Activated naive CD4-positive, alpha-beta T cell (primary cell): ENCODE measurements at places on chromosomes 3 and 15.

DNA sequence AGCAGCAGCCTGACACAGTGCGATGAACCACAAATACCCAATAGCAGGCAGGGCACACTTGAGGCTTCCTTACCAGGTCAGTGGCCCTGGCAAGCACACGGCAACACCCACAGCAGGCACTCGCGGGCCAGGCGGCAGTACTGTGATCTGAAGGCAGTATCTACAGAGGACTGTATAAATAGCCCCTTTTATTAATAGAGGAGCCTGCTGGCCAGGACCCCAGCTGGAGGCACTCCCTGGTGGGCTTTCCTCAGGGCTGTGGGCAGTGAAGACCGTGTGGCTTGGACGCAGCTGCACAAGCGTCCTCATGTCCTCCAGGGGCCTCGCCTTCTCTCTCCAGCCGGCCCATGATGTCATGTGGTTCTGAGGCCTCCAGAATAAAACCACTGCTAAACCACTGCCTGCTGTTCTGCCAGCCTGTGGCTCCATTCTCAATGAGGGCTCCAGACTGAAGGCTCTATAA, 44.1 kb downstream of the LRIG1 start:
- no peak for DNase-seq

DNA sequence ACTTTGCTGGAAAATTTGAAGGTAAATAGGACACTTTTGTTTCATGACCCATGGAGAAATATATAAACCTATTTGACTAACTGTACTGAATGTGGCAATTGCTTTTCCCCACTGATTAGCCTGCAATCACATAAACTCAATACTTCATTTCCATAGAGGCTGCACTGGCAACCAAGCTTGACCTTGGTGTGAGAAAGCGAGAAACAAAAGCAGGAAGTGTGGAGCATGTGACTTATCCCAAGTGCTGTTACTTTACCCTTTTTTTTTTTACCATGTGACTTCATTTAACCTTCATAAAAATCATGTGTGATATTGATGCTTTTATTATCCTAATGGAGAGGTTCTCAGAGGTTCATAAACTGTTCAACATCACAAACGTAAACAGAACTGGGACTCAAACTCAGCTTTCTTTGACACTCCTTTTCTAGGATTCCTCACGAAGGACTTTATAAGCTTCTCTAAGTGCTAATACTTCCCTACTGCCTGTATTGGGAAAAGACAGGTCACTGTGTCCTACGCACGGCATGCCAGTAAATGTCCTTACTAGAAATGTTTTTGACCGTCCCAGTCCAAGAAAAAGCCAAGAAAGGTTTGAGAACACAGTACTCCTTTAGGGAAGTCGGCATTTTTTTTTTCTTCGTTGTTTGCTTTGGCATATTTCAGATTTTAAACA, 34.9 kb upstream of the ZNF385D start:
- DNase-seq, result no peak

DNA sequence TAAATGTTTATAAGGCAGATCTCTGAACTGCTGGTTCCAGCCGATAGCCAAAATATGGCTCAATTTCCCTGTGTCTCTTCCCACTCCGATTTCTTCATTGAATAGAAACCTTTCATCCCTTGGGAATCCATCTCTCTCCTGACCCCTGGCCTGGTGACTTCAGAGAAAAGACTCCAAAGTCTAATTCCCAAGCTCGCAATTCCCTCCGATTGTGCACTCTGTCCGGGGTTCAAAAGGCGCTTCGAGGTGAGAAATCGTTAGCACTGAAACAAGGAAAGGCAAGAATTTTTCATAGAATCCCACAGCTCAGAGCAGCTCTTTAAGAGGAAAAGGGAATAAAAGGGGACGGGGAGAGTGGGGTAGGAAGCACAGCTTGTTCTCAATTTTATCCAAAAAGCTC, 18.4 kb upstream of the RAD18 start:
- DNase-seq, result no peak

DNA sequence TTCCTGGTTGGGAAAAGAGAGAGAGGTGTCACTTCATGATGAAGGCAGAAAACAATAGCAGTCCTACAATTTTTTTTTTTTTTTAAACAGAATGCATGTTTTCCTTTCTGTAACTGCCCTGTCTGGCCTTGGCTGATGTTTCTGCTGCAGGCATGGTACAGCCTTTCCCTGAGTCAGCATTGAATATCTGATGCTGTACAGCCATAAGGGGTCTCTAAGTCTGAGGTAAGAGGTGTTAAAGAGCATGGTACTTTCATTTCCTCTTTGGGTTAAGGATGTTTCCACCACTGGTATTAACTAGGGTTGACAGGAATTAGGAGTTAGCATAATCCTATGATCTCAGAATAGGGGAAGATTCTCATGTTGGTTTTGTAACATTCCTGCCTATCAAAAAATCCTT, 147.4 kb downstream of the CHST2 start:
- DNase-seq, result no peak

GRCh38 chr3:140363801-140364200, 314.1 kb upstream of the TRIM42 start:
- DNase-seq, result no peak

DNA sequence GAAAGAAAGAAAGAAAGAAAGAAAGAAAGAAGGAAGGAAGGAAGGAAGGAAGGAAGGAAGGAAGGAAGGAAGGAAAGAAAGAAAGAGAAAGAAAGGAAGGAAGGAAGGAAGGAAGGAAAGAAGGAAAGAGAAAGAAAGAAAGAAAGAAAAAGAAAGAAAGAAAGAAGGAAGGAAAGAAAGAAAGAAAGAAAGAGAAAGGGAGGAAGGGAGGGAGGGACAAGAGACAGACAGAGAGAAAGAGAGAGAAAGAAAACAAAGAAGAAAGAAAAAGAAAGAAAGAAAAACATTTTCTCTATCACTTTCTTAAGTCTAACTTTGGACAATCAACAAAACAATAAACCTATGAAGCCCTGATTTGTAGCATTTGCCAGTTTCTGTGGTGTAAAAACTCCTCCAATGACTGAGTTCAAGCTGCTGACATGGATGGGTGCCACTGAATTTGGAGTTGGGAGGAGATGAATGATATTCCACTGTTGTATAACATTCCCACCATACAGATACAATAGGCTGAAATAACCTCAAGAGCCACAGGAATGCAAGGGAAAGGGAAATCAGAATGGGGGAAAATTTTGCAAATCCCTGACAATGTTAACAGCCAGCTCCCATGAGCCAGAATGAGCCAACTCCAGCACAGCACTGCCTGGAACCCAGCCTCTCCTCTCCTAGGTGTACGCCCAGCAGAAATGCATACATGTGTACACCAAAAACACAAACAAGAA, 15.0 kb upstream of the RTP3 start:
- no peak for DNase-seq

DNA sequence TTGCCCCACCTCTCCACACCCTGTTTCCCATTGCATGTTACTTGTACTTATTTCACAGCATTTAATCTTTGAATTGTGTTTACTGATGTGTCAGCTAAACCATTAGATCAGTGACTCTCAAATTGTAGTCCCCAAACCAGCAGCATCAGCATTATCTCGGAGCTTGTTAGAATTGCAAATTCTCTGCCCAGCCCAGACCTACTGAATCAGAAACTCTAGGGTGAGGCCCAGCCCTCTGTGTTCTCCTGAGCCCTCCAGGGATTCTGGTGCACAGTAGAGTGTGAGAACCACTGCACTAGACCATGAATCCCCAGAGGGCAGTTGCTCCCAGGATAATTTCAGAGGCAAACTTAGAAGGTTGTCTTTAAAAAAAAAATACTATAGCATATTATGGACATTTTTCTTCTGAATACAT, 13.0 kb downstream of the PLD1 start:
- DNase-seq, result no peak

DNA sequence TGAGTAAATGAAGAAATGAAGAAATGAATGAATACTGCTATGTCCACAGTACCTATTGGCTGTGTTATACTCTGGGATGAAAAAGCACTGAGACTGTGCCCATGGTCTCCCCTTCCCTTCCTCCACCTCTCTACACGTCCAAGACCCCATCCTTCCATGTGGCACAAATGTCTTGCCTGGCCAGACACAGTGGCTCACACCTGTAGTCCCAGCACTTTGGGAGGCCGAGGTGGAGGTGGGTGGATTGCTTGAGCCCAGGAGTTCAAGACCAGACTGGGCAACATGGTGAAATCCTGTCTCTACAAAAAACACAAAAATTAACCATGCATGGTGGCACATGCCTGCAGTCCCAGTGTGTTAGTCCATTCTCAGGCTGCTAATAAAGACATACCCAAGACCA, 200.1 kb downstream of the FAM43A start:
- no peak for DNase-seq

DNA sequence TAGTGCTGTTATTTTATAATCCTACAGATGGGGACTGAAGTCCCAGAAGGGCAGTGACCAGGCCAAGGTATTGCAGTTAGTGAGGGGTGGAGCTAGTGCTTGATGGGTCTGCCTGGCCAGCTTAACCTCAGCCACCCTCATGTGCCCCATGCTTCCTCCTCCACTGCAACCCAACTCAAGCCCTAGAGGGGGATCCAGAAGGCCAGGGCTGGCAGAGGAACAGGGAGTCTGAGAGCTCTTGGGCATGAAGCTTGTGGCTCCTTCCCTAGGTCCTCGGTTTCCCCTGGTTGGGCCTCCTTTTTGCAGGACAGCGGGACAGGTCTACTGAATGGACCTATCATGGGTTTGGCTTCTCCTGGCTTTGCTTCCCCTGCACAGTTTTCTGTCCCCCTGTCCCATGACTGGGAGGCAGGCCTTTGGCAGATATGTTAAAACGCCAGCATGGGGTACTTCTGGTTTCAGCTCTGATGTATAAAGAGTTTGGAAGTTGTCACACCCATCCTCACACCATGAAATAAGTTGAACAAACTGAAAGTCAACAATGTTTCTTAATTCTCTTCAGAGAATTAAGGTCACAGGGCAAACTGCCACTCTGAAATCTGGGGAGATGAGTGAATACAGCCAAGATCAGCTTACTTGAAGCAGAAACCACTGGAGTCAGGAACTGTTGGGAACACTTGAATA, 103.3 kb downstream of the SMAD6 start:
- no peak for DNase-seq

DNA sequence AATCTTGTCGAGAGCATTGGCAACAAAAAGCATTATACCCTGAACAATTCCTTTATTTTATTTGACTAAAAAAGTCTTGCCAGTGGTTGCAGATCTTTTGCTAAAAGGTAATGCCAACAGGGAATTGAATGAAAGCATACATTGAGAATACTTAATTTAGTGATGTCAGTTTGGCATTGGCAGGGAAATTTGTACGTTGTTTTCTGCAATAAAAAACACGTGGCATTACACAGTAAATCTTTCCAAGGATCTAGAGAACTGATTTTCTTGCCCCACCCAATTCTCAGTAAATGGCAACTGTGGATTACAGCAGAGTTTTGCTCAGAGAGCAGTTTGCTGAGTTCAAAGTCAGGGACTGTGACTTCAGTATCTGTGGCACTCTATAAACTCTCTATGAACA, 38.3 kb upstream of the IGSF10 start:
- DNase-seq, result no peak

DNA sequence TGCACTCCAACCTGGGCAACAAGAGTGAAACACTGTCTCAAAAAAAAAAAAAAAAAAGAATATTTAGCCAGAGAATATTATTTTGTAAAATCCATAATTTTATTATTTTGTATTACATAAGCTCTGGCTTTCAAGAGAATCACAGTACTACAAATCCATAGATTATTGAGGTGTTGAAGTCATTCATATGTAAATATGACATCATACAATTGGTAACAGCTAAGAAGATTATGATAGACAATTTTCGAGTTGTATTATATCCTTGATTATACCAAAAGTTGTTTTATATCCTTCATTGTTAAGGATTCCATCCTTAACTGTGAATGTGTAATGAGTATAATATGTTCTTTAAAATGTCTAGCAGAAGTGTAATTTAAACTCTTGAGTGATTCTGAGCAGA, 3.7 kb downstream of the MLF1 start:
- no peak for DNase-seq

DNA sequence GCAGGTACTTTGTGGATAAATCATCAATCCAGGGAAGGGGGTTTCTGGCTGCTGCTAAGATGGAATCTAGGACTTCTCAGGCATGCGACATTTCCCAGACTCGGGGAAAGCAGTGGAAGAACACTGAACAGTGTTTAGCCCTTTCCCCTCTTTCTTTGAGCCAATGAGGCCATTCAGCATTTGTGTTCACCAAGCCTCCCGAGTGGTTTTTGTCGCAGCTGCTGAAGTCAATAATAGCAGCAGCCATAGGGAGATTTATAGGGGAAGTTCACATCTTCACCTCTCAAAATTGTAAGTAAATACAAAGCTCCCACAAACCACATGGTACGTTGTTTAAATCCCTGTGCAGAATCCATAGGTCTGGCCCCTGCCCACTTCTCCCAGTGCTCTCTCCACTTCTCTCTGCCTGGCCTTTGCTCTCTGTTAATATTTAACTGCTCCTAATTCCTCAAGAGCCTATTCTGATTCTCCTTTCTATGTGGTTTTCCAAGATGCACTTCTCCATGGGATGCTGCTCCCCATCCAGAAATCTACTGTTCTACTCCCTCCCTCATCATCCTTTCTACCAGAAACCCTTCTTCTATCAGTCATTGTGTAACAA, 230.7 kb downstream of the SHQ1 start:
- no peak for DNase-seq

DNA sequence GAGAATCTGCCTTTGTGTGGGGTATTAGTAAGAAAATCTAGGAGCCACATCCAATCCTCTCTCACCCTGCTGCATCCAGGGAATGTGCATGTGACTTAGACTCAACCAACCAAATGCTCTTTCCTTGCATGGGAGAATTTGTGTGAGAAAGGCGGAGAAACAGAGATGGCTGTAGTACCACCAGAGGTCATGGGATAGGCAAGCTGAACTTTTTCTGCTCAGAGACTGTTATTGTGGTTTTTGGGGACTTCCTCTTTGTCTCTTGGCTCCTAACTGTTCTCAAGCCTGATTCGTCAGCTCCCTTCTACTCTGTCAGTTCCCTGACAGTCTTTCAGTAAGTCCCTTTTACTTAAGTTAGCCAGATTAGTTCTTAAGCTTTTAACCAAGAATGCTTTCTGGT, 2.6 kb upstream of the ZSCAN2 start:
- DNase-seq, result no peak

DNA sequence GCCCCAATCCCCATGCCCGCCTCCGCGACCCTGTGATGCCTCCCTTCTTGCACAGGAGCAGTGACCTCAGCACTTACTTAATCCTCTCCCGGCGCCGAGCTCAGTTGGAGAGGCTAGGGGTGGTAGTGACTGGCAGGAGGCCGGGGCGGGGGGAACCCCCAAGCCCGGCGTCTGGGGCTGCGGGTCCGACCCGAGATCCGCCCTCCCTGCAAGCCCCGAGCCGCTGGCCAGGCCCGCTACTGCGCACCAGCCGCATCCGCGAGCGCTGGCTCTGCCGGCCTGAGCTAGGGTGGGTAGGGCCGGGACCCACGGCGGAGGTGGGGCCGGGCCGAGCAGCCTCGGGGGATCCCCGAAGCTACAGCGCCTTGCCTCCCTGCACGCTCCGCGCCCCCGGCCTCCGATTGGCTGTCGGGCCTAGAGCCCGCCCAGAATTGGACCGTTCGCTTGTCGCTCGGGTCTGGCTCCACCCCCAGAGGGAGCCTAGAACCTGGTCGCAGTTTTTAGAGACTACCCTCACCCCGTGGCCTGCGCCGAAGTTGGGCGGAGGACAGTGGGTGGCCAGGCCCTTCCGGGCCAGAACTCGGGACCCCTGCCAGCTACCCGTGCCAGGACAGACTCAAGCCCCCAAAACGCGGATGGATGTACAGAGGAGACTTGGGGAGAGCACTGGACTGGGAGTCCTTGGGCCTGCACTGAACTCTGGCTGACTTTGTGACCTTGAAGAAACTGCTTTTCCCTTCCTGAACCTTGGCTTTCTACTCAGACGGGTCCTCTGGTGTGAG, at the start of gene C3orf18:
TSS of gene C3orf18 (minus strand) at position 362 of the 782 bp plus-strand sequence. CDS start 2,048 bp downstream, outside the sequence.
- DNase-seq, result peak; percentile 74
